ENCODE measurements at places on chromosomes 5 and 9.
A peak's percentile ranks its signal among the peaks of the same experiment; 100 is the strongest.

DNA sequence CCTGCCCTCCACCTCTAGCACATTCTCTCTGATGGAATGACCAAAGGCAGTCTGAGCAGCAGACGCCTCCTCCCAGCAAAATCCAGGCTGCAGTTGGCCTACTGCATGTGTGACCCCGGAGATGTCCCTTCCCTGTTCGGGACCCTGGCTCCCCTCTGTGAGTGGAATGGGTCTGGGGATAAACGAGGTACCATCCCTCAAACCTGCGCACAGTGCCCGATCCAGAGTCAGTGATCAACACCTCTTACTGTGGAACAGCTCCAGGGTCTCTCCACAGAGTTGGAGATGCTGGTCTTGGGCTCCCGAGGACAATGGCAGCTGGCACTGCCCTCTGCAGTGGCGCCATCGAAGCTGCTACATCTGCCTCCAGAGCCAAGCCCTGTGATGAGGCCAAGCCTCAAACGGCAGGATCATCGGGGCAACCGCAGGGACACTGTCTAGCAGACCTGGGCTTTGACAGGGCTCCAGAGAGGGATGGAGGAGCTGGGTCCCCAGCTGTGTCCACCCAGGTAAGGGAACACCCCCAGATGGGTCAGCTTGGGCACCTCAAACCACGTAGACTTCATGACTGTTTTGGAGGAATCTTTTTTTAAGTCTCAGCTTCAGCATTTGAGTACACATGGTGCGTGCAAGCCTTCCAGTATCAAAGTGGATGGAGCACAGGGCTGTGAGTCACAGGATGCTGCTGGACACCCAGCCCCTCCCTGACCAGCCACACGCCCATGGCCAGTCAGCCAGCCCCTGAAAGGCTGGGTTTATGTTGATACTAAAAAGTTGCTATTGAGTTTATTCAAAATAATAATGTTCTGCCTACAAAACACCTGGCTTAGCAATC, 13.0 kb downstream of the MED10 start:
- DNase-seq = no peak

GRCh38 chr5:152688561-152689249, 283.6 kb upstream of the NMUR2 start:
- peak; percentile 39 for DNase-seq

DNA sequence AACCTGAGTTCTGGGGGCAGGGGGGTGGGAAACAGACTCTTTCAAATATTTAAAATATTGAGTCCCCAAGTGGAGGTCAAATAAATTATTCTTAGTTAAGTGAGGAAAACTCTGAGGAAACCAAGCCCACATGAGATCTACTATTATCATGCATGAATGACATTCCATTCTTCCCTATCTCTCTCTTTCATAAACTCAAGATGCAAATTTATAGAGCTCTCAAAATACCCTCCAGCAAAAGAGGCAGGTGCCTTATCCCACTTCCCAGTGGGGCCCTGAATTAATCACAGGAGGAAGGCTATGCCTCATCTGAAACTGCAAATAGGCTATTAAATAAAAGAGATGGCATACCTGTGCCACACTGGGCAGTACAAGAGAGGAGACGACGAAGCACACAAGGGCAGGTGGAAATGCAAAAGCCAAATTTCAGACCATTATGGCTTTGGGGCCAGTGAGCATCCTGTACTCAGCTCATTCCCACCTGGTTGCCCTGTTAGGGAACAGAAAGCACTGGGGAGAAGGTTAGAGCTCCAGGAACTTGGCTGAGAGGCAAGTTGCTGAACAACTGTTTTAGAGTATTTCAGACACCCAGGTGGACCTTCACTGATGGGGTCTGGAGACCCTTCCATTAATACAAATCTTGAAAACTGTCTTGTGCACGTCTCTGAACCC, 102.2 kb upstream of the EQTN start:
- no peak for DNase-seq

DNA sequence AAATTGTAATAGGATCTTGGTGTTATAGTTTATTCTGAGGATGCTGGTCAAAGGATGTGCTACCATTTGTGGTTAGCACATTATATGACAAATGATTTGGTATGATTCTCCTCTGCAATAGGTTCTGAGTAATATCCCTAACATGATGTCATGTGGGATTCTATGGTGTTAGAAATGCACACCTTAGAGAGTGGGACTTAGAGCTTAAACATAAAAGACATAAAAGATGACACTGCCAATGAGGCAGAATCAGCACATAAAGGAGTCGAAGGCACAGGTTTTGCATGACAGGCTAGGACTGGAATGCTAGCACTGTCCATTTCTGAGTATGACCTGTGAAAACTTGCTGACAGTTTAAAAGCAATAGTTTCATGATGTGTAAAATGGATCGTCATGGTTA, 100.4 kb downstream of the OSTF1 start:
- DNase-seq = no peak

Measured in occipital lobe (tissue), 3 donors.